ENCODE measurements at places on chromosomes 13 and 19.
A peak's percentile ranks its signal among the peaks of the same experiment; 100 is the strongest.

DNA sequence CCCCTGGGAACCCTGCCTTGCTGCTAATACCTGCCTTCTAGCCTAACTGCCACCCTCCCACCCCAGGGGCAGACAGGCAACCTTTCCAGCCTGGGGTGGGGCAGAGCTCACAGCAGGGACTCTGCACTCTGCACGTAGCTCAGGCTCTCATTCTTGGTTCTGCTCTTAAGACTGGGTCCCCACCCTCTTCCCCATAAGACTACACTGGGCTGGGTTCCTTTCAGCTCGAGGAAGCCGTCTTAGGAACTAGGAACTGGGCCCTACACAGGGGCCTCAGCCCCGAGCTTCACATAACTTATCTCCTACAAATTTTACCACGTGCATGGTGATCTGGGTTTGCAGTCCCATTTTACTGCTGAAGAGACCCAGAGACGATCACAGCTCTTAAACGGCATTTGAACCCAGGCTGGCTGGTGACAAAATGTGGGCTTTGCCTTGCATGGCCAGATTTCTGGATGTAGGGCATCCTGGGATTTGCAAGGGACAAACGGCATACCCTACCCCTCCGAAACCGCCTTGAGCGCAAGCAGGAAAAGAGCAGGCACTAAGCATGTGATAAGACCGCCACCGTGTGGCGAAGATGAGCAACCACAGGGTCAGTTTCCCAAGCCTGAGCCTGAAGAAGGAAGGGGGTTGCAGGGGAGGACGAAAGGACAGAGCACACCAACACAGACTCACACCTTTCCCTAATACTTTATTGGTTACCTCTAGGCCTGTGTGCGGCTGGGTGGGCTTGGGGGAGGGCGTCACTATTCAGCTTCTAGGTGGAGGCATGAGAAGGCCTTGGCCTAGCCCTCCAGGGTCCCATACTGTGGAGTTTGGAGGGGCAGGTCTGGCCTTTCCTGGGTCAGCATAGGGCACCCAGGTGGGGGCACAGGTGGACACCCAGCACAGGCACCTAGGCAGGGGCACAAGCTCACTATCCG, 5.1 kb downstream of the JUNB start:
- DNase-seq = peak; percentile 42

DNA sequence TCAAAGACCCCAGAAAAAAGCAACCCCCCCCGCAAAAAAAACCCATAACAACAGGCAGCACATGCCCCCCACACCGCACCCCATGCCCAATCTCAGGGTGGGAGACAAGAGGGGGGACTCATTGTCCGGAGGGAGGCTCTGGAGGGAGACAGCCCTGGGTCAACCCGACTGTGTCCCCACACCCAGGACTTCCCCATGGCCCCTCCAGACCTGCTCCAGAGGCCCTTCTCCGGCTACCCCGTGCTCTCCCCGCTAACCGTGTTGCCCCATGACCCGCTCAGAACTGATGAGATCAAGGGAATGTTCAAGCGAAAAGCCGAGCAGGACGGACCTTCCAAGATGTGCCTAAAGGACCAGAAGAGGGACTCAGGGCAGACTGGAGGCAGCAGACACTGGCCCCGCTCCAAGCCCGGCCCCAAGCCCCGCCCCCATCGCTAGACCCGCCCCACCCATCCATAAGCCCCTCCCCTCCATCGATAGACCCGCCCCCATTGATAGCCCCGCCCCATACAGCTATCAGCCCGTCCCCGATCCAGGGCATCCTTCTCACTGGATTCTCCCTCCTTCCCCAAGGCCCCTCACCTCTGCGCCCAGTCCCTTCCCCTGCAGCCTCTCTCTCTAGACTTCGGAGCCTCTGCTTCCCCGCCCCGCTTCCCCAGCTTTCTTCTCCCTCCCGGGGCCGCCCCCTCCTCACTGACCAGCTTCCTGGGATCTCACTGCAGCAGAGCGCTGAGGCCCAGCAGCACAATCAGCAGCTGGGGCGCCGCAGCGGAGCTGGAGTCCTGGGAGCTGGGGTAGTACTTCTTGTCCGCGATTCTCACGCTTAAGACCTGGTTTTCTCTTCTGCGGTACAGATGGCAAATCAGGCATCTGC, 2.2 kb downstream of the BST2 start:
- no peak for DNase-seq

- DNase-seq = no peak
Observed at GRCh38 chr13:109990296-109990695, 203.9 kb upstream of the IRS2 start.

DNA sequence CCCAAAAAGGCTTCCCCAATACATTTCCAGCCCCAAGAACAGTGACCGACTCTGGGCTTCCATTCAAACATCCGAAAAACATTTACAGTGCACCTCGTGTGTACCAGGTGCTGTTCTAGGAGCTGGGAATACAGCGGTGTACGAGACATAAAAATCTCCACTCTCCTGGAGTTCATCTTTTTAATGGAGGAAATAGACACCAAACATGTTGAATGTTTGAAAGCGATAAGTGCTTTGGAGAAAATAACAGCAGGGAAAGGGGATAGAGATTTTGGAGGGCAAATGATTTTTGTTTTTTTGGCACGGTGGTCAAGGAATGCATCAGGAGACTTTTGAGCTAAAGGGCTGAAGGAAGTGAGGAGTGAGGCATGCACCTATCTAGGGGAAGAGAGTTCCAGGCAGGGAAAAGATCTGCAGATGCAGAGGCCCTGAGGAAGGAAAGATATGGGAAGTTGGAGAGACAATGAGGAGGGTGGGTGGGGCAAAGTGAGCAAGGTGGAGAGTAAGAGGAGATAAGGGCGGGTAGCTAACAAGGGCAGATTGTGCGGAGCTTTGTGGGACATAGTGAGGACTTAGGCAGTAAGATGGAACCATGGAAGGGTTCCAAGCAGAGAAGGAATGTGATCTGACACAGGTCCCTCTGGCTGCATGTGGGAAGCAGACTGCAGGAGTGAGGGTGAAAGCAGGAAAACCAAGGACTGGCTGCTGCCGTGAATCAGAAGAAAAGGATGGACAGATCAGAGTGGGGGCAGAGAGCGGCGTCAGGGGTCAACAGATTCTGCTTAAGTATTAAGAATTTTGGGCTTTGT, 703 bp upstream of the FBL start:
- no peak for DNase-seq

- no peak for DNase-seq
Observed at GRCh38 chr13:98685146-98685545, 67.3 kb downstream of the SLC15A1 start.

- no peak for DNase-seq
Observed at GRCh38 chr13:60572855-60573254, 175.8 kb downstream of the TDRD3 start.

- DNase-seq = no peak
Observed at GRCh38 chr13:32590266-32590665, 4.0 kb downstream of the PDS5B start.

DNA sequence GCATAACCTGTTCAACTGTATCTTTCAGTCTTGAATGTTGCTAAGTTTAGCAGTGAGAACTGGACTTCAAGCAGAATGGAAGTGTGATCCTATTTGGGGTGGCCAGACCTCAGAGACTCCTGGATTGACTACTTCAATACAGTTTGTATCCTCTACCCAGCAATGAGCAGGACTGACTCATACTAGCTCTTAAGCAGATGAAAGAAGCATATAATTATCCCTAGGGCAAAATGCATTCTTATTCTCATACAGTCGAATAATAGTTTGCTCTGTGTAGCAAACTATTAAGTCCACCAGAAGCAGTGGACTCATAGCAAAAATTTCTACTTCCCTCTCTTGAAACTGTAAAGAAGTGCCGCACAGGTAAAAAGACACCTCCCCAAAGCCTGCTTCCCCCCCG, 46.4 kb upstream of the FAM216B start:
- no peak for DNase-seq

DNA sequence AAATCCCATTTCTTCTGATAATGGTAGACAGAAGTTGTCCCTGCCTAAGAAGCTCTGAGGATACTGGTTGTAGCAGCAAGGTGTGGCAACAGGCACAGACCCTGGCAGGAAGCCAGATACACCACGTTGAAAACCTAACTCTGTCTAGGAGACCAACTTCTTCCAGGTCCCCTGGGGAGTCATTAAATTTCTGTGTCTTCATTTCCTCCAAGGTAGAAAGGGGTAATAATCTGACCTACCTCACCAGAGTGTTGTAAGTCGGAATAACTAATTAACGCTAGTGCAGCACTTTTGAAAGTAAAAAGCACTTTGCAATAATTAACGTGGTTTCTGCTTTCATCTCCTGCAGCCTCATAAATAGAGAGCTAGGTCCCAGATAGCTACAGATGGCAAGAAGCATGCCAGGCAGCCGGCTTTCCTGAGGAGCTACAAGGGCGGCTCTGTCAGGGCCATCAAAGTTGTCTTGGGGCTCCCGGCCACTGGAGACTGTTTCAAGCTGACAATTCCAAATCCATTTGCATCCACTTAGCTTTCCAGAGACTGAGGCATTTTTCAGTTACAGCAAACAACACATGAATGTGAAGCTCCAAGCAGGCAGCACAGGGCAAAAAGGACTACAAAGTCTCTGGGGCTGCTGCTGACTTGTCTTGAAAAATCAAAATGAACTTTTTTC, 176.2 kb downstream of the FOXO1 start:
- no peak for DNase-seq

GRCh38 chr19:1851654-1852580, 3.6 kb upstream of the REXO1 start:
- DNase-seq = no peak

GRCh38 chr19:14686411-14686810, 3.4 kb upstream of the ZNF333 start:
- no peak for DNase-seq

- DNase-seq = no peak
Observed at GRCh38 chr19:3778899-3779723, 7.1 kb downstream of the MATK start.

GRCh38 chr19:2492870-2493269, 16.9 kb downstream of the GADD45B start:
- DNase-seq = no peak

DNA sequence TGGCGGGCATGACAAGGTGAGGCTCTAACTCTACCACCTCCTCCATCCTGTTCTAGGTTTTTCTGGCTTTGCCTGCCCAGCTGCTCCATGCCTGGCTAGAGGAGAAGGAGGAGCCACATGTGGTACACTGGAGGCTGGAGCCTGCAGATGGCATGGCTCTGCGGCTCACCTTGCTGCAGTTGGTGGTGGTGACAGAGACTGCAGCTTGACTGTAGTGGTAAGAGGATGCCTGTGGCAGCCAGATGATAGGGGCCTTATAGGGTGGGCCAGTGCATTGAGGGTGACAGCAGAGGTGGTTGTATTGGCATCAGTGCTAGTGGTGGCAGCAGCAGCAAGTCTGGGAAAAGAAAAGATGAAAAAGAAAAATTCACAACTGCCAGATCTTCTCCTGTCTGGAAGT, 146.2 kb downstream of the TNFRSF19 start:
- DNase-seq = no peak

GRCh38 chr13:99797691-99798090, 173.9 kb downstream of the ZIC5 start:
- DNase-seq = no peak

DNA sequence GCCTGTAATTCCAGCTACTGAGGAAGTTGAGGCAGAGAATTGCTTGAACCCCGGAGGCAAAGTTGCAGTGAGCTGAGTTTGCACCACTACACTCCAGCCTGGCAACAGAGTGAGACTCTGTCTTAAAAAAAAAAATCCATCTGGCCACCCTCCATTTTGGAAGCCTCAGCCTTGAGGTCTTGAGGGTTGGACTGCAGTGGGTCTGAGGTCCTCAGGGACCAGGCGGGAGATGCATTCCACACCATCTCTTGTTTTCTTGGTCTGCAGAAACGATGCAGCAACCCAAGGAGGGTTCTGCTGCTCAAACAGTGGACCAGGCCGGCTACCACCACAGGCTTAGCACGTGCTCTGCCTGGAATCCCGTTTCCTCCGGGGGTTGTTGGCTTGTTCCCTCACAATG, 299.3 kb downstream of the FGF9 start:
- no peak for DNase-seq

DNA sequence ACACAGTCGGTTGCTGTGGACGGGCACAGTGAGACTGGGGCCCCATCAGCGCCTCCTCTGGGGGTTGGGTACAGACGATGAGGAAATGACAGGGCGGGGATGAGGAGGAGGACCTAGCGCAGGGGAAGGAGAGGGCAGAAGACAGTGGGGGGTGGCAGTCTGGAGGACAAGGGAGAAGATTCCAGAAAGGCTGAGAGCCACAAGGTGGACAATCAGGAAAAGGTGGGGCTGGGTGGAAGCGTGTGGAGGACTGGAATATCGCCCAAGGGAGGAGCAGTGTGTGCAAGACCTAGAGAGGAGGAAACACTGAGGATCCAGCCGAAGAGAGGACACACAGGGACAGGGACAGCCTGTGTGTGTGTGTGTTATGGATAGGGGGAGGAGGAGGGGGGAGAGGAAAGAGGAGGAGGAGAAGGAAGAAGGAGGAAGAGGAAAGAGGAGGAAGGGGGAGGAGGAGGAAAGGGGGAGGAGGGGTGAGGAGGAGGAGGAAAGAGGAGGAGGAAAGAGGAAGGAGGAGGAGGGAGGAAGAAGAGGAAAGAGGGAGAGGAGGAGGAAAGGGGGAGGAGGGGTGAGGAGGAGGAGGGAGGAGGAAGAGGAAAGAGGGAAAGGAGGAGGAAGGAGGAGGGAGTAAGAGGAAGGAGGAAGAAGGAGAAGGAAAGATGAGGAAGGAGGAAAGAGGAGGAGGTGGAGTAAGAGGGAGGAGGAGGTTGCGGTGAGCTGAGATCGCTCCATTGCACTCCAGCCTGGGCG, 15.8 kb upstream of the GARIN5A start:
- no peak for DNase-seq

GRCh38 chr13:51781246-51782022, 22.5 kb downstream of the DHRS12 start:
- no peak for DNase-seq

GRCh38 chr13:101626925-101627555, 174.6 kb downstream of the ITGBL1 start:
- DNase-seq = no peak

DNA sequence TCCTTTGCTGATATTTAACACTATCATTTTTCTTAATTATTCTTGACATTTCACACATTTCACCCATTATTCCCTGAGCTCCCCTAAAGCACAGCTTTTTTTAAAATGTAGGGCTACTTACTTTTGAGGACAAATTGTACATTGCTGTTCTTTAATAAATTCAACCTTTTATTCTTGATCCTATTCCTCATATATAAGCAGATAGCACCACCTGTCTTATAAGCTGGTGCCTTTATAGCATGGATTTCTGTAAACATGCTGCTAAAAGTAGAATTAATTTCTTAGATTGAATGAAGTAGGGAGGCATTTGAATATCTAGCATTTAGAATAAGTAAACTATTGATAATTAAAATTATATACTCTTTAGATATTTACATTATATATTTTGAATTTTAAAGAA, 603.4 kb upstream of the PCDH9 start:
- DNase-seq = no peak

Data from amniotic stem cell (primary cell).